ENCODE measurements at places on chromosomes 12 and 14.

GRCh38 chr14:76352639-76353281 is 23.2 kb upstream of the ESRRB start:
- no peak for DNase-seq

GRCh38 chr12:13962699-13963098 is 18.7 kb downstream of the GRIN2B start:
- DNase-seq, result no peak

- no peak for DNase-seq
Observed at GRCh38 chr14:31926652-31927347, 150.3 kb upstream of the ARHGAP5 start.

- no peak for DNase-seq
Observed at GRCh38 chr14:101363880-101364391, 197.4 kb upstream of the DIO3 start.

DNA sequence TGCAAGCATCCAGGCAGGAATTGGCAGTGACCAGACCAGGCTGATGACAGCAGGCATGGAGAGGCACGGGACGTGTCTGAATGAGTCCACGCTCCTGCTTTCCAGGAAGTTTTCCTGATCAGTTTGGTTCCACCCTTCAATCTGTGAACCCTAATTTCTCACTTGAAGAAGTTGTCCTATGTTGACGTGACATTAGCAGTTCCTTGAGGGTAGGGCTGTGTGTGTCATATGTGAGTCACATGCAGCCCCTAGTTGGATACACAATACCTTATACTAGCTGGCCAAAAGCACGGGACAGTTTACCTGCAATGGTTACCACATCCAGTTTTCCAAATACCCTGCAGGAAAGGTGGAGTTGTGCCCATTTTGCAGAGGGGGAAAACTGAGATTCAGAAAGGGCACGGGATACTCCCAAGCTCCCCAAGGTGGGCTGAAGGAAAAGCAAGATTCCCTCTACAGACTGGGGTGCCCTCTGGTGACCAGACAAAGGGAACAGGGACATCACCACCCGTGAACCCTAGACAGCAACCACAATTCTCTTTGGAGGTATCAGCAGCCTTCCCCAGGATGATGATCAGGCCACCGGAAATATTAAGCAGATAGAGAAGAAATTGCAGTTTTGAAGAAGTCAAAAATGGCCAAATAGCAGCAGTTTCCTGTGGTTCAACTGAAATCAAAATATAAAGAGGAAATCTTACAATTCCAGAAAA is 194.5 kb downstream of the PHETA1 start:
- no peak for DNase-seq

GRCh38 chr12:19988001-19988400 is 380.3 kb upstream of the PDE3A start:
- DNase-seq, result no peak

DNA sequence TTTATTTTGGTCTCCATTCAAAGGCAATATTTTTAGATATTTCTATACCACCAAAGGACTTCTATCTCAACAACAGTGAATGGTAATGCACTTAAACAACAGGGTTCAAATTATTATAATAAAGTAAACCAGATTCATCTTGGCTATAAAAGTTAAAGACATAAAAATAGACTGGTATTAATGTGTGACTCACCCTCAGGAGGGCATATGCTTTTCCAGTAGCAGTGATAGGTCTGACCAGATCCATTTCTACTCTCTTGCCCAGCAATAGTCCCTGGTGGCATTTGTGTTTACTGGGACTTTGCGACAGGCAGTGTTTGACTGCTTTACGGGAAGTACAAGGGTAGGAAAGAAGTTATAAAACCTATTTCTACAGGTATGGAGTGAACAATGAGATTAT is 353.2 kb upstream of the ATP2B1 start:
- no peak for DNase-seq

DNA sequence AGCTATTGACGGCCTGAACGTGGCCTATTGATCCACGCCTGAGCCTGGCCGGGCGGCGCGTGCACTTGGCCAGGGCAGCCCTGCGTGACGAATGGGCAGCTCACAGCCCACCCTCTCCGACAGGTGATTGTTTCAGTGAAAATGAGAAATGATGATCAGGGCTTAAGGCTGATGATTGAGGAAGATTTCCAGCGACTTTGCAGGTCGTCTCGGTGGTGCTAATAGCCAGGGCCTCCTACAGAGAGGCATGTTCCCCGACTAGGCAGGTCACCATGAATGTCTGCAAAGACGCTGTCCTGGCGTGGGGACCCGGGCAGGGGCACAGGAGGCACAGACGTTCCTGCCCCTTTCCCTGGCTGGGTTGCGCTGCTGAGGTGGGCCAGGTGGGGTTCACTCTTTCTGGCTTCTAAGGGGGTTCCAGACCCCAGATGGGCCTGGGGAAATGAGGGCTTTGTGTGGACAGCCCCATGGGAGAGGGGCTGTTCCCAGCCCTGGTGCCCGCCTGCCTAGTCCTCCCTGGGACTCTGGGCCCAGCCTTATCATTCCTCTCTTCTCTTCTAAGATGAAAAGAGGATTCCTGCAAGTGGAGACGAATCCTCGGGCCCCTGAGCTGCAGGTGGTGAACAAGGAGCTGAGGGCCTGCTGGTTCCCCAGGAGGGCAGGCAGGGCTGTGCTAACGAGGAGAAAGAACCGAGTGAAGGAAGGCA is 157.4 kb downstream of the KIF26A start:
- DNase-seq, result no peak

- no peak for DNase-seq
Observed at GRCh38 chr14:31568161-31568560, 7.0 kb downstream of the NUBPL start.

GRCh38 chr14:73663548-73664212 is 18.9 kb downstream of the DNAL1 start:
- DNase-seq, result no peak

GRCh38 chr14:23613242-23614070 is 22.7 kb upstream of the DHRS2 start:
- no peak for DNase-seq

- no peak for DNase-seq
Observed at GRCh38 chr14:76465664-76466063, 89.7 kb downstream of the ESRRB start.

GRCh38 chr14:59275668-59276067 is 87.2 kb downstream of the DAAM1 start:
- DNase-seq, result no peak

DNA sequence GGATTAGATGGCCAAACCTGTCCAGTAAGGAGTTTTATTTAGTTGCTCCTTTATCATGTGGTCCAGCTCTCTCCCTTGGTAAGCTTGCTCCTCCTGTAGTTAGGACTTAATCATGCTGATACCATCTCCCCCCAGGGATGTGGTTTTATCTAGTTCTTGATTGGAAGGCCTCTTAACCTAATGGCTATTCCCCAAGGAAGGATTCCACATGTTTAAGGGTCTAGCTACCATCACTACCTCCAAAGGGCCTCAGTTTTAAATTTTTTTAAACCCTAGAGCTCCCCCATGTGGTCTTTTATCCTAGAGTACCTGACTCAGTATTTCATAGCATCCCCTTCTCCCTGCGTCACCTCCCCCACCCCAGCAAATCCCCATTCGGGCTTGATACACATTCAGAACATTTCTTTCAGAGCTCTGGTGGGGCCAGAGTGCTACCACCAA is 22.5 kb downstream of the MAP3K12 start:
- DNase-seq, result no peak

DNA sequence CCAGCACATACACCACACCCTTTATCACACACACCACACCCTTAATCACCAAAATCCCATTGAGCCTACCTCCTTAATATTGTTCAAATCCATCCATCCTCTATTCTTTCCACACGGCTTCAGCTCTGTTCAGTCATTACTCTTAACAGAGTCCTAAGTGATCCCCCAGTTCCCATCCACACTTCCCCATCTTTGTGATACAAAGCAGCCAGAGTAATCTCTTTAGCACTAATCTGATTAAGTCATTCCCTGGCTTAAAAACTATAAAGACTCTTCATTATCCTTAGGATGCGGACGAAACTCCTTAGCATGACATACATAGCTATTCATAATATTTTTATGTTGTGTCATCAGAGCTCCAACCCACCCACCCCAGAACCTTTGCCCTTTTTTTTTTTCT is 14.7 kb upstream of the MFAP5 start:
- DNase-seq, result no peak

- DNase-seq, result no peak
Observed at GRCh38 chr14:45673420-45673819, 420.4 kb upstream of the MIS18BP1 start.

GRCh38 chr12:129619271-129619670 is 284.6 kb downstream of the TMEM132D start:
- no peak for DNase-seq

- DNase-seq, result no peak
Observed at GRCh38 chr12:126960709-126961108, 1306.3 kb upstream of the TMEM132C start.

GRCh38 chr14:66038212-66038611 is 448.0 kb upstream of the CCDC196 start:
- DNase-seq, result no peak

DNA sequence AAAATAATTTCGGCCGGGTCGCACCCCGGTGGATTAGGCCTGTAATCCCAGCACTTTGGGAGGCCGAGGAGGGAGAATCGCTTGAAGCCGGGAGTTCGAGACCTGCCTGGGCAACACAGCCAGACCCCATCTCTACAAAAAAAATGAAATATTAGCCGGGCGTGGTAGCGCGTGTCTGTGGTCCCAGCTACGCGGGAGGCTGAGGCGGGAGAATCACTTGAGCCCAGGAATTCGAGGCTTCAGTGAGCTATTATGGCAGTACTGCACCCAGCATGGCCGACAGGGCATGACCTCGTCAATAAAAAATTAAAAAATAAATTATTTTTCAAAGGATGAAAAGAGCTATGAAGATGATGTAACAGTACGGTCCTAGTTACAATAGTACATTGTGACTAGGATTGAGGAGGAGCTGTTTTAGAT is 523 bp downstream of the GTF2H3 start:
- DNase-seq, result no peak

GRCh38 chr14:70993931-70994330 is 86.7 kb downstream of the PCNX1 start:
- DNase-seq, result no peak

- DNase-seq, result no peak
Observed at GRCh38 chr12:66537876-66538275, 141.0 kb downstream of the GRIP1 start.

GRCh38 chr12:108204117-108204987 is 75.3 kb downstream of the WSCD2 start:
- DNase-seq, result no peak

- no peak for DNase-seq
Observed at GRCh38 chr12:132747896-132748295, 13.7 kb downstream of the ANKLE2 start.

DNA sequence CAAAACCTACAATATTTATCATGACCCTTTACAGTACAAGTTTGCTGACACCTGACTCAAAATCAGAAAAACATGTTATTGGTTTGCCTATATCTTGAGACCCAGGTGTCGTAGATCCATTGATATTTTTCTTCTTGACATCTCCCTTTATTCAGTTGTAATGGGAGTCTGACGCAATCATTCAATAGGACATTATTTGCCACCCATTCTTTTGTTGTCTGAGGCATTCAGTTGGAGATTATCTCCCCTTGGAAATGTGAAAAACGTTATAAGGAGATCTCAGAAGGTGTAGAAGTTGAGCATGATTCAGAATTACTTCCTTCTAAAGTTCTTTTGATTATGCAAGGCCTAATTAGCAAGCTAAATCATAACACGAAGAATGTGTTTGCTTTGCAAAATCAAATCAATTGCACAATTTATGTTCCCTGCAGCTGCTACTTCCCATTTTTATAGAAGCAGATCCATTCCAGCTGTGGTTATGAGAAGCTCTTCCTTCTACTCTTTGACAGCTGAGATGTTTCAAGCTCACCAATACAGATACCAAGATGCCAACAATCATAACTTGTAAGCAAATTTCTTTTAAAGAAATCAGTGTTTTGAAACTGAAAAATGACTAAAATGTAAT is 228.2 kb upstream of the SYT1 start:
- DNase-seq, result no peak

GRCh38 chr12:122144885-122145284 is 29.1 kb downstream of the IL31 start:
- DNase-seq, result no peak

All from NCI-H1417 treated with DMSO at 0.1 percent for 48 hours (cell line).